ENCODE measurements at places on chromosomes 7 and 10.

GRCh38 chr10:102467971-102468438 is 16.7 kb upstream of the C10orf95 start:
- DNase-seq: no peak

DNA sequence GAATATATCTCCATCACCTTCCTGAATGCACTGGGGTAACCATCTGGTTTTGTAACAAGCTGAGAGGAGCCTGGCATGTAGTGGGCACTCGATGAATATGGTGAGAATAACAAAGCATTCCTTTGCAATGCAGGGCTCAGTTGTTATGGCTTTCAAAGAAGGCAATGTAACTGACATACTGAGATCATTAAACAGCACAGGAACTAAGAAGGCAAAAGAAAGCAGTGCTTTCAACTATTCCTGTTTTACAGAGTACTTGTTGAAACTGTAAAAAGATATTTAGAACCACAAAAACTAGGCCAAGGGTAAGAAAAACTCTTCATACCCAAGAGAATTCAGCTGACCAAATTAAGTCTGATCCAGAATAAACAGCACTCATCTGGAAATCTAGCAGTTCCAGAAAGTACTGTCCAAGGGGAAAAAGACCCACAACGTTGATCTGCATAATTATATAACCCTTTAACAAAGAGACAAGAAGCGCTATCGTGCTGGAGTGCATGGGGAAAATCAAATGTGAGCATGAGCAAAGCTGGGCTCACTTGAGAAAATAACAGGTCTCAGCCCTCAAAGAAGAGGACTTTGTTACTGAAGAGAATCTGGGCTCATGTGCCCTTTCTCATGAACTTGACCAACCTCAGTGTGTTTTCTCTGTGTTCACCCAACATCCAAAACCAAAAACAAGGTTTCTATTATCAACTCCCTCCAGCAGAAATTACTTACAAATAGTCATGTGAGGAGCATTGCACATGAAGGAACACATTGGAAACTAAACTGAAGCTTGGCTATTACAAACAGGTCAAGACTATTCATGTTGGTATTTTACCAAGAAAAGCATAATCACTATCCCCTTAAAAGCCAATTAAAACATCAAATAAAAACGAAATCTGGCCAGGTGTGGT is 116.2 kb downstream of the AVL9 start:
- no peak for DNase-seq

DNA sequence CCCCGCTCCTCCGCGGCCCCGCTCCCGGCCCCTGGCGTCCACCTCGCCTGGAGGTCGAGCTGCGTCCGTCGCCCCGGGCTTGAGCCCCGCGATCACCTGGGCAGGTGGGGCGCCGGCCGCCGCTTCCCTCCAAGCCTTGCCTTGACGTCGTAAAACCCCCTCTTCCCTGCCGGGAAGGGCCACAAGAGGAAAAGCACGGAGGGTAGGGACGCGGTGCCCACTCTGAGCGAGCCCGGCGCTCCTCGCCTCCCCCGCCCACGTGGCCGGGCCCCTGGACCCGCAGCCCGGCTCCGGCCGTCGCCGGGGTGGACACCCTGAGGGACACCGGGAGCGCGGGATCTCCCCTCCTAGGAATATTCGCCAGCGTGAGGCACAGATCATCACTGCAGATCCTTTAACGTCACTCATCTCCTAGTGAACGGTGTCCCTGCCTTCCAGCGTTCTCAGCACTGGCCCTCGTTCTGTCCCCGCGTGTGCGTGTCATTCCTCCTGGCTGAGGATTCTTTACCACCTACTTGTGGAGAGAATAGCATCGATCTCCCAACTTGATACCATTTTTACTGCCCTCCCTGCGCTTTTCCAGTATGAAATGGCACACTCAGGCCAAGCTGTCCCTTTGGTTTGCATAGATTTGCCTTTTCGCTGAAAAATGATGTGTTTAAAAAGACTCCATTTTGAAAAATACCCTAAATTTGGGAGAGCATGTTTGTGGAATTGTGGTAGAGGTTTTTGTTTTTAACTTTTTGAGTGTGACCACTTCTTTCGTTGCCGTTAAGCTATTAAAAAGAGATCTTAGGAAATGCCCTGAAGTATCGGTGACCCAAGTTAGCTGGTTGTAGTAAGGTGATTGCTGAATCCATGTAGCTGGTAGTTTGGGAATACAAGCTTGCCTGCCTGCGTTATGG is 649 bp downstream of the ACTR3B start:
- peak; percentile 52 for DNase-seq

DNA sequence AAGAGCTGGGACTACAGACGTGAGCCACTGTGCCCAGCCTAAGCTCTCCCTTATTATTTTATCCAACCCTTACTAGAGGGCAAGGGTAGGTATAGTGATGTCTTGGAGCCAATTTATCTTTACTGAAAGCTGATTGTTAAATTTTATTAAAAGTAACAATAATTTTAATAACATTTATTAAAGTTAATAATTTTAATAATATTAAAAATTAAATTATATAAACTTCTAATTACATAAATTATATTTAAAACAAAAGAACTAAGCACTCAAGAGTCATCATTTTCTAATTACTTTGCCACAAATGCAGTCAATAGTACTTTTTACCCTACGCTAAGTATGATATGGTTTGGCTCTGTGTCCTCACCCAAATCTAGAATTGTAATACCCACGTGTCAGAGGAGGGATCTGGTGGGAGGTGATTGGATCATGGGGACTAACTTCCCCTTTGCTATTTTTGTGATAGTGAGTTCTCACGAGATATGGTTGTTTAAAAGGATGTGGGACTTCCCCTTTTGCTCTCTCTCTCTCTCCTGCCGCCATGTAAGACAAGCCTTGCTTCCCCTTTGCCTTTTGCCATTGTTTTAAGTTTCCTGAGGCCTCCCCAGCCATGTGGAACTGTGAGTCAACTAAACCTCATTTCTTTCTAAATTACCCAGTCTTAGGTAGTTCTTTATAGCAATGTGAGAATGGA is 58.4 kb upstream of the ETV1 start:
- no peak for DNase-seq

Measured in posterior cingulate gyrus (tissue), 11 donors.